ENCODE measurements at places on chromosomes 11 and 22. TPM values are rescaled to one million over a fixed set of nuclear protein-coding genes. Genes with fewer than 3 reads are reported as not detected.

DNA sequence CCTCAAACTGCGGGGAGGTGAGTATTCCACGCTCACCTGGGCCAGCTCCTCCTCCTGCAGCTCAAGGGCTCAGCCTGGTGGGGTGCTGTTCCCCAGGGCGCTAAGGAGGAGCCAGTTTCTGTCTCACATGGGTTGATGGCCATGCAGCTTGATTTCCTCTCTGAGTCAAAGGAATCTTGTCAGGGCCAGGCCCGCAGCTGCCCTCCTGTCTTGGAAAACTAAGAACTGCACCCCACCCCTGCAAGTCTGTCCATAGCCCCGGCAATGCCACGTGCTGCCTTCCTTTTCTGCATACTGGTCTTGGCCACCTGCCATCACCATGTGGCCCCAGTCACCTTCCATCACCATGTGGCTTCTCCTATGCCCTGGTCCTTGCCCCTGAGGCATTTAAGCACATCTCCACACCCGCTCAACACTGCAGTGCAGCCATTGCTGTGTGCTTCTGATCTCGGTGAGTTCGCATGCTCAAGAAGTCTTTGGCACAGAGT, 35.2 kb upstream of the CLDN5 start:
- no peaks in the 10 kb centered on the region for H3K27me3 ChIP-seq
- no peak for DNase-seq
- no peaks in the 10 kb centered on the region for H3K36me3 ChIP-seq
- no peak overlapping the region for H3K4me3 ChIP-seq
- no peaks in the 10 kb centered on the region for H3K4me1 ChIP-seq

DNA sequence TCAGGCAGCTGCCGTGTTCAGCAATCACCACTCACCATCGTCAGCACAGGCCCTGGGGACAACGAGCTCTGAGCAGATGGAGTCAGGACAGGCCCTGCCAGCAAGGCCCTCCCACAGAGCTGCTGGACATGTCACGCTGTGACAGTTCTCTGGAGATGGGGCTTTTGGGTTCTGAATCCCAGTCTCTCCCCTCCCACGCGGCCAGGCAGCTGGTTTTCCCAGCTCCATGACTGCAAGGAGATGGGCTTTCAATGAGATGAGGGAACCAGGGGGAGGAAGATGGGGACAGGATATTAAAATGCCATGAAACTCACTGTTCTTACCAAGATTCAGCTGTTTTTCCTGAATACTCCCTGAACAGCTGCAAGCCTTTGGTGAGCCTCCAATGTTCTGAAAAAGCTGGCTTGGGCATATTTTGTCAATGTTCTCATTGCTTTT, 305.9 kb downstream of the BRD1 start:
- H3K36me3 ChIP-seq = no peaks in the 10 kb centered on the region
- H3K27ac ChIP-seq = no peak overlapping the region
- H3K27me3 ChIP-seq = peaks cover 5% of the 10 kb centered on the region
- DNase-seq = no peak
- no peak overlapping the region for H3K4me3 ChIP-seq

SH3BP1 gene
- 128 TPM for total RNA-seq

OR4C6 gene
- total RNA-seq = not detected

GRCh38 chr11:129895126-129896041, at the start of gene NFRKB:
TSS of gene NFRKB (minus strand) at chr11:129895578. CDS start at chr11:129892849, 2,729 bp downstream.
- peak within 1 kb of the TSS; percentile 84 for H3K4me3 ChIP-seq
- peak; percentile 88 for DNase-seq
- peaks cover 30% of the 10 kb centered on the region for H3K4me1 ChIP-seq
- H3K27me3 ChIP-seq = no peaks in the 10 kb centered on the region
- peak within 1 kb of the TSS; percentile 83 for H3K27ac ChIP-seq
- peaks cover 26% of the 10 kb centered on the region for H3K36me3 ChIP-seq

C11orf86 gene
- total RNA-seq = not detected

- no peaks in the 10 kb centered on the region for H3K36me3 ChIP-seq
- no peaks in the 10 kb centered on the region for H3K27me3 ChIP-seq
- peak; percentile 10 for DNase-seq
- peaks cover 10% of the 10 kb centered on the region for H3K4me1 ChIP-seq
- no peak overlapping the region for H3K4me3 ChIP-seq
- H3K27ac ChIP-seq = no peak overlapping the region
These were observed 24.5 kb downstream of the FAM227A start for GRCh38 chr22:38631724-38632123.

DNA sequence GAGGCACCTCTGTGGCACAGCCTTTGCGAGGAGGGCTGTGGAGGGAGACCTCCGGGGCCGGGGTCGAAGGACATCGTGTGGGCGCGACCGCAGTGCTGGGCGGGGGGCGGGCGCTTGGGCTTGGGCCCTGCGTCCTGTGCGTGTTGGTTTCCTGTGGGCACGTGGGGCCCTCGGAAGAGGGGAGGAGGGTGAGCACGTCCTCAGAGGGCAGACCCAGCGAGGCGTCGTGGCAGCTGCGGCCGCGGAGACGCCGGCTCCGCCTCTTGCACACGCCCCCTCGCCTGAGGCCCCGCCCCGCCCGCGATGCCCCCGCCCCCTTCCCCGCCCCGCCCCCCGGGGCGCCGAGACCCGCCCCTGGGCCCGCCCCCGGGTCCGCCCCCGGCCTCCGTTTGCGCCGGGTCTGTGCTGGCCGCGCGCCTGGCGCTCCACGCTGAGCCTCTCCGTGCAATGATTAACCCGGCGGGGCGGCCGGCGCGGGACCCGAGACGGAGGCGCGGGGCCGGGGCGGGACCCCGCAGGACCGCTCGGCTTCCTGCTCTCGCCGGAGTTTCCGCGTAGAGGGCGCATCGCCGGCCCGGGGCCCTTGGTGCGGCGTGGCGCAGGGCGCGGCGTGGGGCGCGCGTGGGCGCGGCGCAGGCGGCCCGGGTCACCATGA, at the start of gene PRR5:
PRR5 (plus strand) TSS at position 381 of the 655 bp plus-strand sequence; CDS start at position 652, 271 bp downstream.
- peak within 1 kb of the TSS; percentile 86 for H3K27ac ChIP-seq
- no peaks in the 10 kb centered on the region for H3K27me3 ChIP-seq
- peaks cover 3% of the 10 kb centered on the region for H3K36me3 ChIP-seq
- peak; percentile 91 for DNase-seq
- peak within 1 kb of the TSS; percentile 74 for H3K4me3 ChIP-seq

- no peaks in the 10 kb centered on the region for H3K4me1 ChIP-seq
- no peak overlapping the region for H3K27ac ChIP-seq
- H3K27me3 ChIP-seq = no peaks in the 10 kb centered on the region
- DNase-seq = no peak
- no peaks in the 10 kb centered on the region for H3K36me3 ChIP-seq
These were observed 5.1 kb upstream of the BAIAP2L2 start for GRCh38 chr22:38115423-38116205.

- no peak for DNase-seq
- no peaks in the 10 kb centered on the region for H3K27me3 ChIP-seq
- H3K27ac ChIP-seq = no peak overlapping the region
These were observed 52.4 kb downstream of the MIAT start for GRCh38 chr22:26709617-26710390.

DNA sequence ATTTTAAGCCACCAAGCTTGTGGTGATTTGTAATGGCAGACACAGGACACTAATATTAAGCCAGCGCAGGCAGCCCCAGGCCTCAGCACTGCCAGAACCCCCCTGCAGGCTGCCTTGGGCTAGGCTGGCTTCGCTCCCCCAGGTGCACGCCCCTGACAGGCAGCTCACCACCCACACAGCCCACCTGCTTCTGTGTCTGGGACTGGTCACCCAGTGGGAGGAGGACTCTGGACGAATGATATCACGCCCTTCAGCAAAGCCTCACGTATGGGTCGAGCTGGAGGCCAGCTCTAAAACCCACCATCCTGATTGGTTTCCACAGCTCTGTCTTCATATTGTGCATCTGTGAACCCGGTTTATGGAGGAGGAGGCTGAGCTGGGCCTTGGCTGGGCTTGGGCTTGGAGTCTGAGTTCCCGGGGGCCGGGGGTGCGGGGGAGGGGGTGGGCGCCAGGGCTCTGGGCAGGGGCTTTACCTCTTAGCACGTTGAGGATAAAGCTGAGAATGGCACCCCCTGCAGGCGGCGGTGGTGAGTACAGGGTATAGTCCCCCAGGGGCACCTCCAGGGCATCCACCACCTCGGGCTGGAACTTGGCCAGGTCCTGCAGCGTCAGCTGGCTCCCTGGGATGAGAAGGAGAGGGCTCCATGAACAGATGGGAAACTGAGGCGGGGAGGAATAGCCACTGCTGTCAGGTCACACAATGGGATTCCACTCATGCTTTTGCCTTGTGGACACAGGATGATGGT, 13.8 kb downstream of the GGT5 start:
- peak; percentile 84 for DNase-seq
- no peak overlapping the region for H3K4me3 ChIP-seq
- no peaks in the 10 kb centered on the region for H3K4me1 ChIP-seq
- H3K27ac ChIP-seq = no peak overlapping the region

INS gene
- total RNA-seq = not detected

GRCh38 chr11:35514481-35514880, 10.9 kb downstream of the PAMR1 start:
- no peak overlapping the region for H3K27ac ChIP-seq
- no peak for DNase-seq
- H3K36me3 ChIP-seq = no peaks in the 10 kb centered on the region
- peaks cover 18% of the 10 kb centered on the region for H3K27me3 ChIP-seq
- H3K4me3 ChIP-seq = no peak overlapping the region

DNA sequence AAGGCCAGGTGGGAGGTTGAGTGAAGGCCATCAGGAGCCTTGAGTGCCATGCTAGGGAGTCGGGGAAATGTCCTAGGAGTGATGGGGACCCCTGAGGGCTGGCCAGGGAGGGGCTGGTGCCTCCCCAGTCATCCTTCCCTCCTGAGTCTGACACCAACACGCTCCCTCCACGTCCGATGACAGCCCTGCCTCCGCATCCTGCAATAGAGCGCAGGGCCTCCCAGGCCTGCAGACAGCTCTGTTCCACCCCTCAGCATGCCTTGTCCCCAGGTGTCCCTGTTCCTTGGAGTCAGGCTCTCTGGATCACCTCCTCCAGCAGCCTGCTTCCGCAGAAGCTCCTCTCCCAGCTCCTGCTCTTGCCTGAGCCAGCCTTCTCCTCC, 3.1 kb downstream of the RAC2 start:
- H3K4me1 ChIP-seq = peaks cover 67% of the 10 kb centered on the region
- peak overlapping the region; percentile 98 for H3K4me3 ChIP-seq
- DNase-seq = peak; percentile 55
- peaks cover 82% of the 10 kb centered on the region for H3K36me3 ChIP-seq
- no peaks in the 10 kb centered on the region for H3K27me3 ChIP-seq

DNA sequence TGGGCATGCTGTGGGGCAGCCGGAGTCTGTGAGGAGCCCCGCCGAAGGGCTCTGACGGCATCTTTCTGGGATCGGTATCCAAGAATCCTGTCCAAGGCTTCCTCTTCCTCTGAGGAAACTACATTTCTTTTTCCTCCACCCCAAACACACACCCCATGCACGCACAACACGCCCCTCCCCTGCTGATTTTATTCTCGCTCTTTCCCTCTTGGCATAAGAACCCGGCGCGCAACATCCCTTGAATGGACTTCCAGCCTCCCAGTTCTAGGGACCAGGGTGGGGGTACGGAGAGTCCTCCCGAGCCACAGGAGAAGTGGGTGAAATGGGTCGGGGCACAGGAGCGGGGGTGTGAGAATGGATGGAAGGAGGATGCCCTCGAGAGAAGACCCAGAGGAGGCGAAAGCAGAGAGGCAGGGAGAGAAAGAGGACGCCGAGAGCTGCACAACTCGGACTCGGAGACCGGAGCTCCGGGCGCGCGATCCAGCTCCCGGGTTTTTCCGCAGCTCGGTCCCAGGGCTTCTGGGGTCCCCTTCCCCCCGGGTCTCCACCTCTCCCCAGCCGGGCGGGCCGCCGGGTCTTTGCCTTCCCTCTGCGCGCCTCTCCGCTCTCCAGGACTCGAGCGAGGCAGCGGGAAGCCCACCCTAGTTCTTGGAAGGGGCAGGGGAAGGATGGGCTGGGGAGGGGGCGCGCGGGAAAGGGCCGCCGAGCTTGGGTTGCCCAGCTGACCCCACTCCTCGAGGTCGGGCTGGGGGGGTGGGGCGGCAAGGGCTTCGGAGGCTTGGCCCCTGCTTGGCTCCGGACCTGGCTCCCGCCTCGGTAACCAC, 1.5 kb upstream of the LARGE1 start:
- no peaks in the 10 kb centered on the region for H3K36me3 ChIP-seq
- H3K27ac ChIP-seq = no peak overlapping the region
- peak overlapping the region; percentile 56 for H3K4me3 ChIP-seq
- peak; percentile 22 for DNase-seq
- peaks cover 62% of the 10 kb centered on the region for H3K27me3 ChIP-seq

All from activated CD8-positive, alpha-beta T cell treated with anti-CD3 and anti-CD28 coated beads for 36 hours (primary cell).